Colonic mucosa (tissue), 4 donors: ENCODE measurements at places on chromosomes 6 and 20. TPM values are rescaled to one million over a fixed set of nuclear protein-coding genes. Genes with fewer than 3 reads are reported as not detected.

The FOXC1 gene
- total RNA-seq = 1.5 TPM

The LAMP5 gene
- 0.32 TPM for total RNA-seq

The CD93 gene
- total RNA-seq = 5.3 TPM

The COL20A1 gene
- total RNA-seq = not detected

The TTBK1 gene
- total RNA-seq = 1.0 TPM

The UNC5CL gene
- 4.2 TPM for total RNA-seq

The MAD2L1BP gene
- total RNA-seq = 48.8 TPM

DNA sequence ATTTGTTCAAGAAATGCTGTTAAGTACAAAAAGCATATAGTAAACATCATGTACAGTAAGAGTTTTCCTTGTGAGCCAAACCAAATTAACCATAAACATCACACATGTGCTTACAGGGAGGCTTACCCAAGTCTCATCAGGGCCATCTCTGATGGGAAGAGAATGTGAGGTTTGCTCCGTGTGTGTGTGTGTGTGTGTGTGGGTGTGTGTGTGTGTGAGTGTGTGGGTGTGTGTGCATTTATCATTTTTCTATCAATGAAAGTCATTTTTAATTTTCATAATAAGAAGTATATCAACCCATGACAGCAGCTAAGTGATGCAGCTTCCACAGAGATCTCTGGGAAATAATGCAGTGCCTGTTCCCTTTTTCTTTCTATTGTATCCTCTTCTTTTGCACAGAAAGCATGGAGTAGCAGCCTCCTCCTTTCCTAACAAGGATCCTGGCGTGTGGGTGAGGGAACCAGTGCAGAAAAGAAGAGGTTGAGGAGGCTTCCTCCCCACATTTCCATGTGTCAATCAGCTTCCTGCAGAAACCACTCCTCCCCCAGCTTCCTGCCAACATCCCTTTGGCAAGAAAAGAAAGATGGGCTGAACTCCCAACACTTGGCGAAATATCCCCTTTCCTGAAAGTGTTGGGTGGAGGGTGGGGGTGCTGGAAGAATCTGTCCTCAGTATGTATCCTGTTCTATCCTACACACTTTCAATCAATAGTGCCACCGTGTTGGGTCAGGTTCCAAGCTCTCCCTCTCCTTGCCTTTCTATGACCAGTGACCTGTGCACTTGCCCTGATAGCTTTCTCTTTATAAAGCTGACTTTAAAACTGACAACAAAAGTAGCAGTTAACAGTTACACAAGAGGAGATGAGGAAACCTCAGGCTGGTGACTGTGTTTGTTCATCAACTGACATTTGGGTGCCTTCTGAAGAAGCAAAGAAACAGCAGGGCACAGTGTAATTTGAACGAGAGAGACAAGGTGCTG lies 251.8 kb upstream of the CITED2 start:
- DNase-seq = no peak

GRCh38 chr6:3340358-3340802 lies 81.6 kb downstream of the PSMG4 start:
- DNase-seq = no peak

GRCh38 chr20:11216451-11217314 lies 542.9 kb upstream of the JAG1 start:
- DNase-seq = no peak

- no peak for DNase-seq
Measured at GRCh38 chr6:32075781-32076180, 33.4 kb downstream of the TNXB start.

GRCh38 chr6:68054756-68055155 lies 580.3 kb upstream of the ADGRB3 start:
- no peak for DNase-seq

DNA sequence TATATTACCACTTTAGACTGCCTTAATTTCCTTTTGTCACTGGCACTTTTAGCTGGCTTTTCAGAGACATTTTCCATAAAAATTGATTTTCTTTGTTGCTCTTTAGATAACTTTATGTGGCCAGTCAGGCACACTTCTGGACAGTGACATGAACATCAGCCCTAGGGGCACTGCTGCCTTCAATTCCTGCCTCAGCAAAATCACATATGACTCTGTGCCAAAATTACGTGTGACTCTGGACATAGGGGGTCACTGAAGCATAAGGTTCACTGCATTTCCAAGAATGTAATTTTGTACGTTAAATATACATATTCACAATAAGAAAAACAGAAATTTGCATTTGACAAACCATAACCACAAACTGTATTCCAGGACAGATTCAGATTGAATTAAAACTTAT lies 66.5 kb downstream of the ESF1 start:
- DNase-seq = no peak

GRCh38 chr6:39669973-39670342 lies 55.2 kb downstream of the KIF6 start:
- no peak for DNase-seq

DNA sequence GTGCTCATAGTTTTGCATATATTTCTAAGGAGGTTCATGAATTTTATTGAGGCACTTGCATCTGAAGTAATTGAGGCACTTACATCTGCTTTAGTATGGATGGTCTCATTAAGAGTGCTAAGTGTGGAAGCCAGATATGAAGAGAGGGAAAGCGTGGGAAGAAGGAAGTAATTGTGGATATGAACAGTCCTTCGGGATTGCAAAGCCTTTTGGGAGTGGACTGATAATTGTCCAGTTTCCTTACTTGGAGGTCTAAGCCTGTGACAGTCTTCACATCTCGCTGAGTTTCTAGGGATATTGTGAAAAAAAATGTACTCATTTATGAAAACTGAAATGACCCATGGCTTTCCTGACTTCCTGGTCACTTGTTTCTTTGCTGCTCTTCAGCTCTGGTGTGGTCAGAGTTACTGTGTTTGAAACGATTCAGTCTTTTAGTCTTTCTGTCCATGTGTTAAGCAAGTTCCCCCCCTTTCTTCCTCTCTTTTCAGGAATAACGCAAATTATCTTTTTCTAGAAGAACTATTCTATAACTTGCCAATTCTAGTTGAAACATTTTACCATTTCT lies 137.3 kb downstream of the ZFAND3 start:
- DNase-seq = no peak

- no peak for DNase-seq
Measured at GRCh38 chr20:41379551-41379950, 12.9 kb upstream of the EMILIN3 start.

DNA sequence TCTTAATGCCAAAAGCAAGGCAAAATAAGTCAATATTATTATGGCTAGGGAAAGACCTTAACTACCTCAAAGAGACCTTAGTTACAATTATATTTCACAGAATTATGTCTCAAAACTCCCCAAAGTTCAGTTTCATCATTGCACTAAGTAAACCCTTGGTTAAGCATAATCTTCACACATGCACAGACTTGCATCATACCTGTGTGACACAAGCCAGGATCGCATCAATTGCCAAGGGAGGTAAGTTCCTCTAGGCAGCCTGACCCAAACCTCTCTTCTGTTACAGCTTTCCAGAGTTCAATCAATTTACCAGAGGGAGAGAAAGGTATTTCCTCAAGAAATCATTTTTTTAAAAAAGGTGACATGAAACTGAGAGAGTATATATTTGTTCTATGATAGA lies 31.9 kb upstream of the PRSS35 start:
- no peak for DNase-seq

- DNase-seq = peak; percentile 19
Measured at GRCh38 chr6:108497883-108498282, 62.8 kb upstream of the FOXO3 start.

- DNase-seq = no peak
Measured at GRCh38 chr6:101776919-101777350, 383.4 kb downstream of the GRIK2 start.

DNA sequence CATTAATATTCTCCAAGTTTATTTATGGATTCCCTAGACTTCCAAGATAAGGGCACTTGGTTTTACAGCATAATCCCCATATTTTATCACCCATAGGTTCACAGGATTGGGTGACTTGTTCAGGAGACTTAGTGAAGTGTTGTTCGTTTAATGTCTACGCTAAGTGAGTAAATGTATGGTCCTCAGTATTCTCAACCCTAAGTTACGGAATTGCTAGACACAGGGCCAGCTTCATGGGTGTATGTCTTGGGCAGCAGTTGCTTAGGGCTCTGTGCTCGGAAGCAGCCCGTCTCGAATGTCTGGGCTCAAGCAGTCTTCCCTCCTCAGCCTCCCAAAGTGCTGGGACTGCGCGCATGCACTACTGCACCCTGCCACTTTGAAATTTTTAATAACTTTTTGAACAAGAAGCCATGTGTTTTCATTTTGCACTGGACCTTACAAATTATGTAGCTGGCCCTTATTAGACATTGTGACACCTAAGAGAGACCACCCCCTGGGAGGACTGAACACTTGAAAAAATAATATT lies 91.5 kb upstream of the ZNF217 start:
- DNase-seq = no peak

- DNase-seq = no peak
Measured at GRCh38 chr6:165863801-165864200, 200.8 kb upstream of the PDE10A start.

DNA sequence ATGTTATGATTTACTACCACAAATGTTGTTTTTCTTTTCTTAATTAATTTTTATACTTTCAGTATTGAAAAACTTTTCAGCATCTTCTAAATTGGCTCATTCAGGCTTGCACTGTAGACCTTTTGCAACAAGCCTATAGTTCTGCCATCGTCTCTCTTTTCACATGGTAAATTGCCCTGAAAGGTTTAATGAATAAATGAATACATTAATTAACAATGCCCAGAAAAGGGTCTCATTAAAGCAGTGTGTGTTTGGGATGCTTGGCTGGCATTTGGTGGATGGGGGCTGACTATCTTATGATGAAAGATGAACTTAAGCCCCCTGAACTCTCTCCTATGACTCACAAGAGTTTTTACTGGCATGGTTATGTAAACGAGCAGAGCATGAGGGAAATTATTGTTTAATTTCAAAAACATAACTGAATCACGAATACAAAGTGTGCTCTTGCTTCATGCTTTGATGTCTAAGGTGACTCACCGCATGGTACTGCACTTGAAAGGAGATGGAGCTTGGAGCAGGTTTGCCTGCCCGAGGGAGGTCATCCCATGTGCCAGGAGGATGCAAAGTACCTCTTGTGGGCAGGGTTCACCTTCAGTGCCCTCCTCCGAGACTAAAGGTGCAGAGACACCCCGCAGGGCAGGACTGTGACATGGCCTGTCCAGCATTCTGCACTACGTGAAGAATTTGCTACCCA lies 13.8 kb upstream of the PCK1 start:
- DNase-seq = no peak

GRCh38 chr6:123655521-123656306 lies 19.0 kb upstream of the TRDN start:
- no peak for DNase-seq

GRCh38 chr6:40722553-40723258 lies 135.5 kb upstream of the LRFN2 start:
- DNase-seq = no peak

DNA sequence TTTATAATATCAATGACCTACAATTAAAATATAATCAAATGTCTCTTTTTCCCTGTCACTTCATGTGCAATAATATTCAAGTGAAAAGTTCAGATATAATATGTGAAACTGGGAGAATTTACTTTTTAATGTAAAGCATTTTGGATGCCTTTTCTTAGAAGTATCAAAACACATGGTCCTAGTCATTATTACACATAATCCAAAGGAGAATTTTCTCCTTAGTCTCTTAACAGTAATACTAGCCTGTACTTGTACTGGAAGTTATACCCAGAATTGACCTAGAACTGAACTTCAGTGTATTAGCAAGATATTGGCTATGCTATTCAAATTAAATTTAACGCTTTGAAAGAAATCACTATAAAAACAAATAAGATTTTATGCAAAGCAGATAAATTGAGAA lies 842.6 kb upstream of the MANEA start:
- DNase-seq = no peak

DNA sequence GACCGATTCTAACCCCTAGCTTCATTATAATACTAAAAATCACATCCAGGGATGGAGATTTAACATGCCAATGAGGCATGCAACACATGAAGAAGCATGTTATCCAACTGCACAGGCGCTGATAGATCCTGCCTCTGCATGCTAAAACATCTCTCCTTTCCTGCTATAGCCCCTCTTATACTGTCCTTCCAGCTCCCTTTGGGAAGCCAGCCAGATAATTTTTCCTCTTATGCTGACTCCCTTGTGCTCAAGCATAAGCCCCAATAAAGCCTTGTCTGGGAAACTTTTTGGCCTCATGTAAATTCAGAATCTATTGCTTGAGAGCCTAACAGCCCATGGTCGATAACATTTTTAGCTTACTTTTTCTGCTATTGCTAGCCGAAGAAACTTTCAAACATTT lies 404.3 kb downstream of the EPM2A start:
- DNase-seq = no peak

DNA sequence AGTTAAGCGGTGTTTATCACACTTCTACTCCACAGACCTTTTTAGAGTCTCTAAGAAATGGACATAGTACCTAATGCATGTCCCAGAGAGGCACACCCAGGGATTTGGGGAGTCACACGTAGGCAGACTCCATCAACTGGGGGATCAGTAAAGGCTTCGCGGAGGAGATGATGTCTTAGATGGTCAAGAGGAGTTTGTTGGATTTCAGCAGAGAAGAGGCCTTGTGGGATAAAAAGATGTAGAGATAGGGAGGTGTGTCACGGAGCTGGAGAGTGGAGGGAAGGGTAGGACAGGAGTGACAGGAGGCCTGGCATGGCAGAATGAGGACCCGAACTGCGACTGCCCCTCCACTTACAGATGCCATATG lies 9.1 kb downstream of the DYNLRB1 start:
- DNase-seq = no peak

DNA sequence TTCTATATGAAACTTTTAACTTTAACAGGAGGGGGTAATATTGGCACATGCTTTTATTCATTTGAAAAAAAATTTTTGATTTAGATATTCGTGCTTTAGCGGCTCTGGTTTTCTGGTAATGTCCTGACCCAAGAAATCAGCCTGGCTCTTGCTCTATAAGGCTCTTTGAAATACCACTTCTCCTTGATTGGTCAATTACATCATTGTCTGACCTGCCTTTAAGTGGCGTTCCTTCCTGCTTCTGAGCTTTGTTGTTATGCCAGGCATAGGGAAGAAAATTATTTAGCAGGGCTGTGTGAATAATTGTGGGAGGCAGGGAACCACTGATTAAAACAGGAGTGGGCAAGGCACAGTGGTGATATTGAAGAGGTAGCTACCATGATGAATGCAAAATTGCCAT lies 3.9 kb downstream of the RNF144B start:
- no peak for DNase-seq
